CD4-positive, alpha-beta T cell treated with Interleukin-6 for 4 hours (primary cell): ENCODE measurements at places on chromosomes 3 and 15.
A peak's percentile ranks its signal among the peaks of the same experiment; 100 is the strongest.

- DNase-seq, result peak; percentile 87
Measured at GRCh38 chr3:48268381-48268935, 27.6 kb downstream of the ZNF589 start.

GRCh38 chr3:138009476-138010272, at the start of gene CLDN18:
Gene CLDN18 (plus strand): TSS chr3:138010165. CDS start chr3:138010226, 61 bp downstream.
- DNase-seq, result no peak

DNA sequence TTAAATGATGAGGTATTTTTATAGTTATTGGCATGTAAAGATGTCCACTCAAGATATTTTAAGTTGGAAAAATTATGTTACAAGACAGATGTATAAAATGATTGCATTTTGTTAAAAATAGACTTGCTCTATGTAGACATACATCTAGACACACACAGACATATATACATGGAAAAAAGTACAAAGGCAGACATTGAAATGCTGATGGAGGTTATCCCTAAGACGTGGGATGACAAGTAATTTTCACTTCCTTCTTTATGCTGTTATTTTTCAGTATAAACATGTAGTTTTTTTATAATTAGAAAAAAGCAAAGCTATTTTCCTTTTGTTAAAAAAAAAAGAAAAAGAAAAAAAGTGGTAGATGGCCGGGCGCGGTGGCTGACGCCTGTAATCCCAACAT, 7.2 kb downstream of the HOMER2 start:
- DNase-seq, result no peak

DNA sequence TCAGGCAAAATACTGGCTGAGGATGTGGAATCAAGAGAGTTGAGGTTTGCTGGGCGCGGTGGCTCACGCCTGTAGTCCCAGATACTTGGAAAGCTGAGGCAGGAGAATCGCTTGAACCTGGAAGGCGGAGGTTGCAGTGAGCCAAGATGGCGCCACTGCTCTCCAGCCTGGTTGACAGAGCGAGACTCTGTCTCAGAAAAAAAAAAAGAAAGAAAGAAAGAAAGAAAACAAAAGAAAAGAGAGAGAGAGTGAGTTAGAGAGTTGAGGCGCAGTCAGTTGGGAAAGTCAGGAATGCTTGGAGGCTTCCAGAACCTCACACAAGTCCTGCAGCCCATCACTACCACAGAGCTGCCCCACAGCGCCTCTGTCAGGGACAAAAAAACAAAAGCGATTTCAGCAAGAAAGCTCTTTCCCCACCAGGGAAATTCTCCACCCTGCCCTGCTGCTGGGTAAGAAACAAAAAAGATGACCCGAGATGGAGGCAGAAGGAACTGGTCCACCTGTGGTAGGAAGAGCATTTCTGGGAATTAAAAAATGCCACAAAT, 13.8 kb downstream of the HDC start:
- DNase-seq, result no peak

DNA sequence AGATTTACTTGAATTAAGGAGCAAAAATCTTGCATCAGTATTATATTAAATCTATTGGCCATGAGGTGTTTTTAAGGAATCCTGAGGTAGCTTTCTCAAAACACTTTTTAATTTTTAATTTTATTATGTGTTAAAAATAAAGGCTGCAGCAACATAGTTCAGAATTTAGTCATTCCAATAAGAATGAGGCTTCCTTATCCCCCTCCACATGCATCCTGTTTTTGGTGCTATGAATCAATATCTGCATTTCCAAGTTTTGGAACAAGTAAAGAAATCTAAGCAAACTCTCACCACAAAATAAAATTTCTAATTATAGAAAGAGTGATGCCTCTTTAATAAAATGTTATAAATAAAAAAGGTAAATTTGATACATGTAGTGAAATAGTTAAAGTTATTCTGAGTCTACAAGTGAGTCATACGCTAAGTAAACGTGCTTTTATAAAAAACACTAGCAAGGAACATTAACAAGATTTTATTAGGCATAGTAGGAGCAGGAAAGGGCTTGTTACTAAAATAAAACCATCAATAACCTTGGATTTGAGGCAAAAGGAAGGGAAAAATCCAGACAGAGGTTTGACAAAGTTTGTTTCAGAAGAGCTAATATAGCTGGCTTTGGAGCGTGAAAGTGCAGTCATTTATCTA, 1218.0 kb downstream of the NSUN3 start:
- DNase-seq, result no peak

- DNase-seq, result no peak
Measured at GRCh38 chr3:124347418-124347817, 355.5 kb upstream of the ROPN1 start.

GRCh38 chr3:121747976-121748375, 1.6 kb downstream of the GOLGB1 start:
- DNase-seq, result no peak

DNA sequence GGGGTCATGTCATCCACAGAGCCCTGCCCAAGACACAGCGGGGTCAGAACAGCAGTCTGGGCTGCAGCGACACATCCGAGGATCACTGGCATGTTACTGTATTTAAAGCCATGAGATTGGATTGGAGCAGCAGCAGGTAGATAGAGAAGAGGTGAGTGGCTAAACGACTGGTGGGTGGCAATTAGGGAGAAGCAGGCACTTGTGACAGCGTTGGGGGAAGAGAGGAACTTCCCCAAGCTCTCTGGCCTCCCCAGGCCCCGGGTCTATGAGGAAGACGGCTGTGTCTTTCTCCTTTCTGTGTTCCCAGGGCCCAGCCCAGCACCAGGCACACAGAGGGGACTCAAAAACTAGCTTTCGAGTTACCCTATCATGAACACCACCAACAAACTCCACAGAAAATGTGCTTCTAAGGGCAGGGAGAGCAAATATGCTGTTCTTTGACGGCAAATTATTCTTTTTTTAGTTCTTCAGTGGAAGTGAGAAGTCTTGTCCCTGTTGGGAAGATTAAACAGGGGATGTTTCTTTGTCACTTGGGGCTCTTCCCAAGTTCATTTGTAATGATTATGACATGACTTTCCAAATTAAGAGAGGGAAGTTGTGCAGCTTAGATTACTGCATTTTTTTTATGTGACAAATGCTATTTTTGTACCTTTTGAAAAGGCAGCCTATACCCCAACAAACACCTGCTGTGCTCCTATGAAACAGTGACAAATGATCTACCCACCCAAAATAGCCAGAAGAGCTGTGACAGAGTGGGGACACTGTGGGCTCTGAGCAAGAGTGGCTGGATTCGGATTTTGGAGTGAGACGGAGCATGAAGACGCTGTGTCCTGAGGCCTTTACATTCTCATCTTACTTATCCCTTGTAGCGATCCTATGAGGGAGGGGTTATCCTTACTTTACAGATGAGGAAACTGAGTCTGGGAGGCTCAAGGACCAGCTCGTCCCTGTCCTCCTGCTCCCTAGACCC, 7.2 kb upstream of the SYNM start:
- DNase-seq, result no peak

DNA sequence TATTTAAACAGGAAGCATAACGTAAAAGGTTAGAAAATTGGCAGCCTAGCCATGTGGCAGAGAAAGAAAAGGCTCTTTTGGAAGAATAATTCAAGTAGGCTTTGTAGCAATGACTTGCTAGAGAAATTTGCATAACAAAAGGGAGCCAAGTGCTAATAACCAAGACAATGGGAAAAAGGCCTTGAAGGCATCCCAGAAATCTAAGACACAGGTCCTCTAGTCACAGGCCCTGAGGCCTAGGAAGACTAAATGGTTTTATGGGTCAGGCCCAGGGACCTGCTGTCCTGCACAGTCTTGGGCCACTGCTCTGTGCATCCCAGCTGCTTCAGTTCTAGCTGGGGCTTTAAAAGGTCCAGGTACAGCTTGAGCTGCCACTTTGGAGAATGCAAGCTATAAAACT, 78.5 kb downstream of the FGF7 start:
- no peak for DNase-seq

DNA sequence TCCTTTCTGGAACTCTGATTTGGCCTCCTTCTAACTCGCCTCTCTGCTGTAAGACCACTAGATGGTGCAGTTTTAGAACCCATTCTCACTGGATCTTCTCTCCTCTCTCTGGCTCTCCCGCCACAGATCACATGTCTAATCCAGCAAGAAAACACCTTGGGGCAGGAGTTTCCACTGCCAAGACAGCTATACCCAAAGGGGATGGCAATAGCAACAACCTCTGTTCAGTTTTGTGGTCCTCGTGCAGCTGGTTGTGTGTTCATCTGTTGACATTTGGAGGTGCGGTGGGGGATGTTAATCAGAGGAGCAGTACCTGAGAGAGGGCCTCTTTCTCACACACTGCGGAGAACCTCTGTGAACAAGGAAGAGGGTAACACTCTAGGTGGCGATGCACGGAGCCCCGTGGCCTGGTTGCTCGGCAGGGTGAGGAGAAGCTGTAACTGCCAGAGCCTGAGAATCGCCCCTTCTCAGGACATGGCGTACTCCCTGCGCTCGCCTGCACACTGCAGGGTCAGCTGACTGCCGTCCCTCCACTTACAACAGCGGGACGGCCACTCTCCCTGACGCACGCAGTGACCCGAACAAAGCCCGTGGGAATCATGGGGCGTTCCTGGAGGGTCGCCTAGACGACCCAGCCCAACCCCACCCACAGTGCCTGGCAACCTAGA, at the start of gene TEX55:
Gene TEX55 (plus strand): TSS at position 666 of the 668 bp plus-strand sequence. CDS start 25 bp downstream, outside the sequence.
- DNase-seq, result peak; percentile 20
